ENCODE measurements at places on chromosomes 3 and 15.
A peak's percentile ranks its signal among the peaks of the same experiment; 100 is the strongest.

GRCh38 chr15:90063770-90064247, 38.5 kb downstream of the IDH2 start:
- DNase-seq, result no peak

DNA sequence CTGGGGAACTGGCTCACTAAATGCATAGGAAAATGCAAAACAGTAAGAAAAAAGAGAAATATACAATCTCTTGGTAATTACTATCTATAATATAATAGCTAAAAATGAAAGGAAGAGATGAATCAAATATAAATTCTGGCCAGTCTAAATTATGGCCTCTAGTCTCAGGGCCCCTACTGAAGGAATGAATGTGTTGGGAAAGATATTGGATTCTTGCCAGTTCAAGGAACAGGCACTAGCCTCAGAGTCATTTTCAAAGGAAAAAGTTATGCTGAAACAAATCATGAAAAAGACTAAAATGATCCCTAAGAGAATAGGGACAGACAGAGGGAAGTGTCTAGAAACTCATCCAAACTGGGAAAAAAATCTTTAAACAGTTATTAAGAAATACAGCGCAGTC, 62.4 kb downstream of the C3orf80 start:
- DNase-seq, result no peak

GRCh38 chr3:127039719-127040118, 56.8 kb downstream of the PLXNA1 start:
- no peak for DNase-seq

GRCh38 chr3:38137615-38138348, 679 bp upstream of the MYD88 start:
- no peak for DNase-seq

GRCh38 chr3:18556503-18557135, 131.5 kb upstream of the SATB1 start:
- no peak for DNase-seq

DNA sequence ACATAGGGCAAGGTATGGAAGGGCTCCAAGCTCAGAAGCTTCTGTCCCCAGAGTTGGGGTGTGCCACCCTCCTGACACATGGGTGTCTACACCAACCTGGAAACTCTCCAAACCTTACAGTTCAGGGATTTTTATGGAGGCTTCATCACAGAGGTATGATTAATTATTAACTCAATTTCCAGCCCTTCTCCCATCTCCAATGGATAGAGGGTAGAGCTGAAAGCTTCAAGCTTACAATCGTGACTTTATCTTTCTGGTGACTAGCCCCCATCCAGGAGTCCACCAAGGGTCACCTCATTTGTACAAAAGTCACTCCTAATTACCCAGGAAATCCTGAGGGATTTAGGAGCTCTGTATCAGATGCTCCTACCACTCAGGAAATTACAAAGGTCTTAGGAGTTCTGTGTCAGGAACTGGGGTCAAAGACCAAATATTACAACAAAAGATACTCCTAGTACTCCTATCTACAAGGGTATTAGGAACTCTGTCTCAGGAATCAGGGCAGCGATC, 62.7 kb downstream of the TFDP2 start:
- DNase-seq, result peak; percentile 43

DNA sequence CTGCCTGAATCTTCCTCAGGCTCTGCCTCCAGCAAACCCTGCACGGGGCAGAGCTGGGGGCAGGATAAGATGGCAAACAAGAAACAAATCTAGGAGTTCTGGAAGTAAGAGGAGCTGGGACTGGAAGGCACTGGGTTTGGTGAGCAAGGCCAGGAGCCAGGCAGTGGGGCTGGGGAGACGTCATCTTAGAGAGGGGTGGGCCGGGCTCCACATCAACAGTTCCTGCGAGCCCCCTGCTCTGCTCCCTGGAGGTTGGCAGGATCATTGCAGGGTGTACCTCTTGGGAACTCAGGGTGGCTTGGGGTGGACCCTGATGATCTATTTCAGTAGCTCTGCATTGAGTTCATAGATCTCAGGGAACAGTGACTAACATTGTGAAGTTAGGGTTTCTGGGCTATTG, 87.3 kb upstream of the PRR23E start:
- DNase-seq, result no peak

- DNase-seq, result peak; percentile 20
Measured at GRCh38 chr15:43511012-43511885, 6.2 kb upstream of the MAP1A start.

- no peak for DNase-seq
Measured at GRCh38 chr15:38263996-38264395, 11.4 kb downstream of the SPRED1 start.

Data from HepG2 (cell line).